ENCODE measurements at places on chromosomes 5 and 9.

DNA sequence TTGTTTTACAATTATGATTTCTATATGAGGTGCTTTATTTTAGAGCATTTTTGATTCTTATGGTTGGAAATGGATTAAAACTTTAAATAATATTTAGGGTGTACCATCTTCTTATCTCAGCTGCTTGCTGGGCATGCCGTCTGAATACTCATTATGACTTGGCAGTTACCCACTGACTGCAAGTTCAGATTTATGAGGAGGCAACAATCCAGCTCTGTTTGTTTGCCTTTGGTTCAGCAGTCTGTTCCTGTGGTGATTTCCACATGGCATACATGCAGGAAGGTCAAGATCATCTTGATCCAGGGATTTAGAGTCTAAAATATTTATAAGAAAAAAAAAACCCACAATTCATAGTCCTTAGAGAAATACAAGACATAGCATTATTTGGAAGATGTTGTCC is 1254.5 kb upstream of the NUDT12 start:
- no peak for DNase-seq

- DNase-seq: no peak
These were observed 243.9 kb upstream of the ATP10B start for GRCh38 chr5:161095953-161096352.

GRCh38 chr9:80874276-80874675 is 815.1 kb downstream of the TLE1 start:
- no peak for DNase-seq

GRCh38 chr9:109771796-109772531 is 8.0 kb upstream of the PALM2AKAP2 start:
- DNase-seq: no peak

DNA sequence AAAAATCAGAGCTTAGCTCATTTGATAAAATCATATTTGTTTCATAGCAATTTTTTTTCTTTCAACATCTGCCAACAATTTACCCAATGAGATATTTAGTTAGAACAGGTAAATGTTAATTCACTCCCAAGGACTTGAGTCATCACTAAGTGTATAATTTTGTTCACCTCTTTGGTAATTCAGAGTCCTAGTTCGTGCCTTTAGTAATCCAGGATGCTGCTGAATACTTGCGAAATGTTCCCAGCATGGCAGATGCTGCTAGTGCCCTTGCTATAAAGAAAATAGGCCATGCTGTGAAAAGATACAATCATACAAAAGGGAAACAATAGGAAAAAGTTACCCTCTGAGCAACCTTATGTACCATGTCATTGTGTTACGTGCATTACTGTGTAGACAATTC is 210.5 kb downstream of the CSNK1G3 start:
- DNase-seq: no peak

- DNase-seq: no peak
These were observed 1.2 kb downstream of the SLC24A2 start for GRCh38 chr9:19787672-19788071.

DNA sequence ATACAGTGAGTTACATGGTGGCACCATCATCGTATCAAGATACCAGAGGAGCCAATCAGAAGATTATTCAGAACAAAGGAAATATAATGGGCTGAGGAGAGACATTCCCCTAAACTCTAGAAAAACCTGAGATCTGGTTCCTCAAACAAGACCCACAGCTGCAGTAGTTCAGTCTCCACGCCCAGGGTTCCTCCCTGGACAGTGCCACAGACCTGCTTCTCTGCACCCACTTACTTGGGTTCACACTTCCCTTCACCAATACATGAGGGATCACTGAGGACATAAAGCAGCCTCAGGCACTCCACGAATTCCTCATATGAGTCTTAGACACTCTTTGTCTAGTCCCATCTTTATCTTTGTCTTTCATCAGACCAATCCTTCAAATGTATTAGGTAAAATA is 101.7 kb downstream of the APTX start:
- DNase-seq: peak; percentile 15

Measured in inflammatory macrophage treated with lipopolysaccharide for 4 hours (primary cell).